T1000 (cell line): ENCODE measurements at places on chromosomes 4 and X.

GRCh38 chr4:138401334-138401733, 159.2 kb upstream of the SLC7A11 start:
- no peak for DNase-seq

DNA sequence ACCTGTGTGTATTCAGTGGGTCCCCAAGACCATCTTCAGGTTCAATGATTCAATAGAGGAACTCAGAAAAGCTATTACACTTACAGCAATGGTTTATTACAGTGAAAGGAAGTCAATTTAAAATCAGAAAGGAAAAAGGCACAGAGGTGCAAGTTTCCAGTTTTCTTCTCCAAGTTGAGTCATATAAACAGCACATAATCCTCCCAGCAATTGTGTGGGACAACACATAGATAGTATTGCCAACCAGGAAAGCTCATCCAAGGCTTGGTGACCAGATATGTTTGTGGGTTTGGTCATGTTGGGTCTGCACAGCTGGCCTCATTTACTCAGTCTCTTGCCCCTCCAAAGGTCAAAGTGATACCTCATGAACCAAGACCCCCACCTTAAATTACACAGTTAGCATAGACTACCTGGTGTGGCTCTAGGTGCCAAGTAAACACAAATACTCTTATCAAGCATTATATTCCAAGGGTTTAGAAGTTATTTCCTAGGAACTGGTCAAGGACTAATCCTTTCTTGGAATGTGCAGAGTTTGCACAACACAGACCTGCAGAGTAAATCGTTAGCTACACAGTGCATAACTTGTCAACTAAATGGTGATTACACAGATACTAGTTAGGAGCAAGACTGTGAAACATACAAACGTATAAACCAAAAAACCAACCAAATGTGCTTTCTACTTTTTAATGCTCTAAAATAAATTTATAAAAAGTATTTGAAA, 777.3 kb downstream of the PCDH18 start:
- no peak for DNase-seq

DNA sequence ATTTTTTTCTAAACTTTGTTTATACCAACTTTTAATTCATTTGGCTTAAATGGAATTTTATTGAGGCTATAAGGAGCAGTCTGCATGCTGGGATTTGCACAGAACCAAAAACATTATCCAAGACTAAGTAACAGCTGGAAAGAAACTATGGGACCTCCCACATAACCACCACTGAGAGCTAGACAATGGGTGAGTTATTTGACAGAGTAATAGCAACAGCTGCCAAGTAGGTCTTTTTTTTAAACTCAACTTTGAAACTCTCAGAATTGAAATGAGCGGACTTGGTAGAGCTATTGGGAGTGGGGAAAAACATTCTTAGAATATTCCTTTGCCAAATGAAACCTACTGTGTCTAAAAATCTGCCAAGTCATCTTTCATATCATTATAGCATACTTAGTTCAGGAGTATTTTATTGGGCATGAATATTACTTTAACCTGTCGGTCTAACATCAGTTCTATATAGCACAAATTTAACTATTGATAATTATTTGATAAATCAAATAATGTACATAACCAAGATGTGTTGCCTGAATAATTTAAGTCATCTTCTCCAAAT, 1428.0 kb downstream of the PCDH7 start:
- no peak for DNase-seq

DNA sequence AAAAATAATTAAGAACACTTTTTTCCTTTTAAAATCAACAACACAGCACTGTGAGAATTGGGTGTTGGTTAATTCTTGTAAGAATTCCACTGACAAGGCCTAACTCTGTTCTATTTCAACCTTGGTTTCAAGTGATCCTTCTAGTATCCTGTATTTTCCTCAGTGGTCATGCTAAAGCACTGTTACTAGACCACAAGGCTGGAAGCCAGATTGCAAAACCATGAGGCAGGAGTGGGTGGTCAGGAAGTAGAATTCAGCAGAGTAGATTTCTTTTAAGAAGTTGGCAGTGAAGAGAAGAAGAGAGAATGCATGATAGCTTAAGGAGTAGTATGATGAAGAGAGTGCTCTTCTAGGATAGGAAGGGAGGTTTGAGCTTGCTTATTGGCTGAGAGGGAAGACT, 71.6 kb upstream of the LEF1 start:
- DNase-seq = no peak

DNA sequence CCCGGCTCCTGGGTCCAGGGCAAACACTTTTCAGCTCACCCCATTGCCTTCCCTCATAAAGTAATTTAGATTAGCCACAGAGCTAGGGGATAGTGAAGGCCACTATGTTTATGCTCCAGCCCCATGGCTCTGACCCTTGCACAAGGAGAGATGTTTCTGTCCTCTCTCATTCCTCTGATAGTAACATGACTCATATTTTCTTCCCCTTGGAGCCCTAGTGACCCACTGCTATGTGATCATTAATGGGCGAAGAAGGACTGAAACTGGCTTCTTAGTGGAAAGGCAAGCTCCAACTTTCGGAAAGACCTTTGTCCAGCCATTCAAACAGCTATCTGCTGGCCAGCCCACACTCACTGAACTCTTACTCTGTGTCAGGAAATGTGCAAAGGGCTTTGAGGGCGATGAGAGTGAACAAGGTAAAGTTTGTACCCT, 12.3 kb downstream of the CLDN2 start:
- DNase-seq = no peak

DNA sequence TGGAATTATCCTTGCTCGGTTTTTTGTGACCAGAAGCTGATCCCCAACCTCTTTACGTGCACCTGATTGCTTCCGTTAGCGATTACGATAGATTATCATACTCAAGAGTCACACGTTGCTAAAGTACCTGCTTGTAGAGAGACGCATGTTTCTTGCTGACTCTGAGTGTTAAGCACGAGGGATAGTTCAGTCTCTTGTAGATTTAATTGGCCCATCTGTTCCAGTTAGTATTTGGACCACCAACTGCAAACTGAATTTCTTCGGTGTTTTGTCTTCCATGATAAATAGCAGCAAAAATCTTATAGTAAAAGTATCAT, 516 bp upstream of the COX18 start:
- DNase-seq = no peak

GRCh38 chr4:119581190-119581873, 47.3 kb downstream of the PDE5A start:
- DNase-seq = no peak

DNA sequence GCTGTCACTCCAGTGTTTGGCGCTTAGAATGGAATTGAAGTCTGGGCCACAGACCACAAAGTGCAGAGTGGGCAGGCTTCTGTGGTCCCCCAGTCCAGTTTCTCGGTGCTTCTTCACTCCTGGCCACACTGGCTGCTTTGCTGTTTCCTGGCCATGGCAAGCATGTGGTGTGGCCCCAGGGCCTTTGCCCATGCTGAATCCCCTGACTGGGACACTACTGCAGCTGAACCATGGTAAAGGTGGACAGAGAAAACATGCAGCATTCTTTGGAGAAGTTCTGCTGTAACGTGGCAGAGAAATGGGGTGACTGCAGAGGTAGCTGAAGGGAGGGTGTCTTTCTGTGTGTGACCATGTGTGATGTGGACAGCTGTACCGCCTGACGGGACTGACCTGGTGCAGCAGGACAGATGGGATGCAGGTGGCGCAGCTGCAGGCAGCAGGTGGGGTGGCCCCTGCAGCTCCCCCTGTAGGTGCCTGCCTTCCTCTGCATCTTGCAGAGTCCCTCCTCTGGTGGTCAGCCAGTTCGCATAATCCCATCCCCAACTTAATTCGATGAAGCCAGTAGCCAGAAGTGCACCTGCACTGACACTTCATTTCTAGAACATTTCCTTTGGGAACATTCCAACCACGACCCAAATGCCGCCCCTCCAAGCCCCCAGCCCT, 13.2 kb upstream of the S100P start:
- DNase-seq = no peak

- no peak for DNase-seq
These were observed 105.7 kb upstream of the RASGEF1B start for GRCh38 chr4:81577392-81577791.

DNA sequence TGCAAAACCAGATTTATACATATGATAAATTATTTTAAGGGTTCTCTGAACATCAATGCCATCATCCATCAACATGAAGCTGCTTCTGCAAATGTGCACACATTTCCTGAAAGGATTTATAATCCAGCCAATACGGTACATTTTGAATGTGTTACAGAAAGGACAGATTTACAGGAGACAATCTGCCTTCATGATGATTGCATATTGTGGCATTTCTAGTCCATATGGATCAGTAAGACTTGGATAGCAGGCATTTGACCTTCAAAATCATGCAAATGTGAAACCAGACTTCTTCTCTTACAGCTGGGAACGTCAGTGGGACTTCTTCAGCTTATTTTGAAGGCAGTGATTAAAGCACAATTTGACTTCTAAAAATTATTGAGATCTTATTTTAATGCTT, 217.3 kb upstream of the GK2 start:
- no peak for DNase-seq

GRCh38 chr4:165972747-165973146, 99.7 kb downstream of the TLL1 start:
- no peak for DNase-seq

DNA sequence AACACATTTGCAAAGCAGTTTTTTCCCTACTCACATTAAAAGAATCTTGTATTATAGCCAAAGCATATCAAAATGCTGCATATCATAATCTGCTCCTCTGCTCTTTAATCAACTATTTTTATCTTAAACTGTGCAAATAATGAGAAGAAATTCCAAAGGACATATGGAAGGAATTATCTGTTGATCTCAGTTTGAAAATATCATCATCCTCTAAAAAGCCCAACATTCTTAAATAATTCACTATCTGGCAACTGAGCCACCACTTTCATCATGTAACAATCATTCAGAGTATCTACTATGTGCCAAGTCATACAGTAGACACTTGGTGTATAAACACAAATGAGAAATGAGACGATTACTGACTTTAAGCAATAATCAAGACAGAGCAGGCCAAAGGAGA, 63.0 kb downstream of the PRSS12 start:
- no peak for DNase-seq

DNA sequence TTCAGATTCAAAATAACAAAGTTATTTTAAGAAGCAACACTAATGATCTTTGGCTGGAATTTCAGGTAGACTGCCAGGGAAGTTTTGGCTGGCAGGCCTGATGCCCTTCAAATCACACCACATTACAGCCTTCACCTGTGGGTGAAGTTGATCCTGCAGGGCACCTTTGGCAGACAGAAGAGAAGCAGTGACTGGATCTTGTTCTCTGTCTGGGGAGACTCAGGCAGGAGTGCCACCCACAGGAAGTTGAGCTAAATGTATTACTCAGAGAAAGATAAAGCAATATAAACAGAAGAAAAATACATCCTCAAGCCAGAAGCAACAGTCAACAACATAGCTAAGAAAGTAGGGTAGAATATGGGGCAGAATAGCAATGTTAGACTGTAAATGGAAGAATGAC, 12.8 kb upstream of the CFAP299 start:
- no peak for DNase-seq

- DNase-seq = no peak
These were observed 12.4 kb upstream of the NFXL1 start for GRCh38 chr4:47926667-47927258.

DNA sequence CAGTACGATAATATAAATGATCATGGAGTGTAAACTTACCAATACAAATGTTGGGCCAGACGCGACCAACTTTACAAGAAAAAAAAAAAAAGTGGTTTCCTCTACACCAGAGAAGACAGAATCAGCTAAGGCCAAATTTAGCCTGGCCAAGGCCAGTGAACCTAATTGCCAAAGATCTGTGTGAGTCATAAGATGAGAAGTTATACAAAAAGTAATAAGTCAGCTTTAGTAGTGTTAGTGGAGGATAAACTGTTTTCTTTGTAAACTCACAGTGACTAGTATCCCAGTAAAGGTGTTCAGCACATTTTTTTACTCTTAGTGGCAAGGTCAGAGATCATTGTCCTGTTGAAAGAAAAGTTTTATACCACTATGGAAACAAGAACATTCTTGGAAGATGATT, 531.4 kb upstream of the TECRL start:
- no peak for DNase-seq

- DNase-seq = no peak
These were observed 648.3 kb downstream of the GABRG1 start for GRCh38 chr4:45475548-45475947.

GRCh38 chr4:70914000-70914399, 11.8 kb downstream of the MOB1B start:
- DNase-seq = no peak

DNA sequence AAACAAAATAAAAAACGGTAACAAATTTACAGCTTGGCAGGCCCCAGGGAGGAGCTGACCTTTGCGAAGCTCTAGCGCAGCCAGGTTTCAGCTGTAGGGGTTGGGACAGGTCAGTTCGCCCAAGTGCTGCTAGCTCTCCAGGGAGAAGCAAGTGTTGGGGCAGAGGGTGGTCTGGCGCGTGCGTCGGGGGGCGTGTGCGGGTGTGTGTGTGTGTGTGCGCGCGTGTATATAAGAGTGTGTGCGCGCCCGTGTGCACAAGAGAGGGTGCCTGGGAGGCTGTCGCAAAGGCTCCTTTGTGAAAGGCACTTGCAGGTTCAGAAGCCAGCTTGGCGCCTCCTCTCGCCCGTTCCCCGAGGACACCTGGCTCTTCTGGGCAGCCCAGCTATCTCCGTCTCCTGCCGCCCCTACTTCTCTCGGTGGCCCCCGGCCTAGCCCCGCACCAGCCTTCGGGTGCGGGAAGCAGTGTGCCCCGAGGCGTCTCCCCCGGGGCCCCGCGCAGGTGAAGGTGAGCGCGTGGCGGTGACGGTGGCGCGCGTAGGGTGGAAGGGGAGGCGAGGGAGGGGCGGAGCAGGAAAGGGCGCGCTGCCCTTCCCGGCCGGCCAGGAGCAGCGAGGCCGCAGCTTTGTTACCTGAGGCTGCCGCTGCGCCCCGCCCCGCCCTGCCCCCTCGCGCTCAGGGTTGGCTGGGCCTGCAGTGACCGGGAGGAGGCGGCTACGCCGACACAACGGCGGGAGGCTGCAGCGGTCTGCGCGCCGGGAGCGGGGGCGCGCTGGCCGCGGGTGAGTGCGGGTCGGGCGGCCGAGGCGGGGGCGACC, at the start of gene FHDC1:
Gene FHDC1 (plus strand): TSS at position 693 of the 815 bp plus-strand sequence. CDS start 6,735 bp downstream, outside the sequence.
- no peak for DNase-seq

DNA sequence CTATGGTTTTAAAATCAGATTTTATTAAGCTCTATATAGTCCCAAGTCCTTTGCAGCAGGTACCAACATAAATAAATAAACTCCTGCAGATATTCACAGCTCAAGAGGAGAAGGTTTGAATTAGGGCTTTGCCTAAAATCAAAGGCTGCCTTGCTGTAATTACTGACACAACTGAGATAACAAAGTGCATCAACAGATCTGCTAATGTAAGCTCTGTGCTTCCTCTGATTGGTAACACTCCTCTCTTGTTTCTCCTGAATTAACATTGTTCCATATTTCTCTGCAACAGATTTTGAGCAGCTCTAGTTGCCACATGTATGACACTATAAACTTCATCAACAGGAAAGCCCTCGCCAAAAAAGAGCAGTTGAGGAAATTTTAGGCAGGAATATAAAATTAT, 193.6 kb downstream of the SLC39A8 start:
- DNase-seq = no peak

GRCh38 chr4:39664828-39665731, 26.4 kb upstream of the SMIM14 start:
- no peak for DNase-seq

DNA sequence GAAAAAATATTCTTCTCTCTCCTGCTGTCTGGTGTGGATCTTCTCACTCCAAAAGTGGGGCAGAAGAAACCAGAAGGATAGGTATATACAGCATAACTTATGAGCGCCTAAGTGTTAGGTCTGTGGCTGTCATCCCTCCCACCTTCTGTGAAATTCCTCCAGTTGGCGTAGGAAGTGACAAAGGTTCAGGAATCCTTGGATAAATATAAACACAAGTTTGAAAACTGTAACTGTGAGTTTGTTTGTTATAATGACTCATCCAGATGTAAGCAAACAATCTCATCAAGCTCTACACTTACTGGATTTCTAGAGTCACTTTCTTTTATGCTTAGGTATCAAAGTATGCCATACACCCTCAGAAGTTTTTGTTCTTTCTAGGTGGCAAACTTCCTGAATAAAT, 405.2 kb downstream of the FAT4 start:
- DNase-seq = no peak
